ENCODE measurements at places on chromosomes 3 and 15. TPM values are rescaled to one million over a fixed set of nuclear protein-coding genes. Genes with fewer than 3 reads are reported as not detected.

DNA sequence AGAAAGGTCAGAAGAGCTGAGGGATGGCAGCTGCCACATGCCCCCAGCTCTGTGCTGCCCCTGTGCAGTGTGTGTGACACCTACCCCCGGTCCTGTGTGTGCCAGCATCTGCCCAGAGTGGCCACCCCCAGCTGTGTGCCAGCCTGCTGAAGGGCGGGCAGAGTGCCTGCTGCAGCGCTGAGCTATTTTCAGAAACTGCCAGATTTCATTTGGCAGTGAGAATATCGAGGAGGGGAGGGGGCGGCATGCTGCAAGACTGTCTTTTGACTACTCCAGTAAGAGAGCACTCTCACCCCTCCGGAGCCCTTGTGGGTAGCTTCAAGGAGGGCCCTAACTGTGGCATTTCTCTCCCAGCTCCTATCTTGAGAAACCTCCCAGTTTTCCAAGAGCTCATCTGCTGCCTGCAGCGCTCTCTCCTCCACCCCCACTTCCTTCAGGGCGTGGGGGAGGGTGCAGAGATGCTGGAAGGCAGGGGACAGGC lies 25.2 kb upstream of the DOCK3 start:
- DNase-seq, result no peak
- no peaks in the 10 kb centered on the region for H3K4me1 ChIP-seq
- no peaks in the 10 kb centered on the region for H3K27me3 ChIP-seq

GRCh38 chr3:31132132-31132769 lies 237.8 kb upstream of the GADL1 start:
- no peaks in the 10 kb centered on the region for H3K36me3 ChIP-seq
- DNase-seq, result peak; percentile 76
- no peak overlapping the region for H3K27ac ChIP-seq
- no peak overlapping the region for H3K4me3 ChIP-seq

- DNase-seq, result peak; percentile 86
- H3K27me3 ChIP-seq, result no peaks in the 10 kb centered on the region
Measured at GRCh38 chr3:46406788-46407611, at the start of the genes CCR5AS and CCRL2. Gene CCR5AS (minus strand): TSS chr3:46407066. Gene CCRL2 (plus strand): TSS chr3:46407259. CDS start chr3:46408080, 821 bp downstream.

GRCh38 chr3:171776411-171776810 lies 33.9 kb downstream of the PLD1 start:
- peaks cover 22% of the 10 kb centered on the region for H3K4me1 ChIP-seq
- no peak overlapping the region for H3K4me3 ChIP-seq
- DNase-seq, result no peak
- H3K36me3 ChIP-seq, result no peaks in the 10 kb centered on the region

DNA sequence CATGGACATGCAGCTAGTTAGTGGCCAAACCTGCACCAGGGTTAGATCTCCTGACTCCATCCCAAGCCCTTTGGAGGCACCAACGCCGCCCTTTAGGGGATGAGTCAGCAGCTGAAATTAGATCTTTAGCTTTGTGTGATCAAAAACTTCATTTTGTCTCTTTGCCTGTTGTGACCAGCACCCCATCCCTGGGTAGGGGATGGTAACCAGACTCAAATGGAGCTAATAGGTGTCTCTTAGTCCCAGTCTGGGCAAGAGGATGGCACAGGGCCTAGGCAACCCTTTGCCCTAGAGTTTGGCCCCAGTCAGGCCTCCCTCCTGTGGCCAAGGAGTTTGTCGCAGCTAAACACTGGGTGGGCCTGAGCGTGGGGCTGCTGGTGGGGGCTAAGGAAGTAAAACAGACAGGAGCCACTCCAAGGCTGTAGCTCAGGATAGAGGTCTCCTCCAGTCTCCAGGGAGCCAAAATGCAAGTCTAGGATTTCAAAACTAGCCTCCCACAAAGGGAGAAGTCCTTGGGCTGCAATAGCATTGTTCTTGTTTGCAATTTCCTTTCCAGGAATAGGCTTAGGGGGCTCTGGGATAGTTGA lies 105.1 kb downstream of the CPN2 start:
- no peak overlapping the region for H3K27ac ChIP-seq
- no peaks in the 10 kb centered on the region for H3K4me1 ChIP-seq
- DNase-seq, result no peak
- no peaks in the 10 kb centered on the region for H3K27me3 ChIP-seq
- H3K36me3 ChIP-seq, result no peaks in the 10 kb centered on the region
- H3K4me3 ChIP-seq, result no peak overlapping the region

GRCh38 chr3:36562945-36563344 lies 182.6 kb downstream of the STAC start:
- no peaks in the 10 kb centered on the region for H3K27me3 ChIP-seq
- no peaks in the 10 kb centered on the region for H3K4me1 ChIP-seq
- H3K36me3 ChIP-seq, result no peaks in the 10 kb centered on the region
- no peak for DNase-seq

DNA sequence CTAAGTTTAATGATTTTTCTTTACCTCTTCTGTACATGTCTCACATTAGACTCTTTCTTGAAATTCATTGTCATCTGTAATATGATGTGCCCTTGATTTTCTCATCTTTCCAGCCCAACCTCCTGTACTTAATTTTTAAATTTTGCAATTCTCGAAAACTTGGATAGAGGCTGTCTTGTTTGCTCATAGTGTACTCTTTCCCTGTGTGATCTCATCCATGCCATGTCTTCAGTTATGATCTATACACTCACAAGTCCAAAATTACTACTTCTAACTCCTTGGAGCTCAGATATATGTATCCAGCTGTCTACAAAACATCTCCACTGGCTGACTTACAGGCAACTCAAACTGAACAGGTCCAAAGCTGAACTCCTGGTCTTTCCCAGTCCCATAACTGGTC lies 42.2 kb downstream of the CD200 start:
- DNase-seq, result no peak
- H3K27ac ChIP-seq, result no peak overlapping the region
- no peaks in the 10 kb centered on the region for H3K36me3 ChIP-seq
- peaks cover 47% of the 10 kb centered on the region for H3K27me3 ChIP-seq
- no peaks in the 10 kb centered on the region for H3K4me1 ChIP-seq

DNA sequence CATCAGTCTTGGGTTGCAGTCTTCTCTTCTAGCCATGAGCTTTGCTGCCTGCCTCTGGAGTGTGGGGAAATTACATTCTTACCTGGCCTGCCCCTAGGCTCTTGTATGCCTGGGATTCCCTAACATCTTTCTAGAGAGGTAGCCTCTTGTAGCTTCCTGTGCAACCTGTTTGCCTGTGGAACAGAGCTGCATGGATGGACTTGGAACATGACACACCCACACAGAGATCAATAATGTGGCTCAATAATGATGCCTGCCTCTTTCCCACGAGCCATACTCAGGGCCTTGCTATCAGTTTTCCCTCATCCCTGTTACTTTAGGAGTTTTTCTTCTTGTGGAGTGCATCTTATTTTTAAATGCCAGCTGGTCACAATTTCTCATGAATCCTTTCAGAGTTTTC lies 11.4 kb downstream of the CHCHD6 start:
- H3K36me3 ChIP-seq, result no peaks in the 10 kb centered on the region
- H3K4me1 ChIP-seq, result no peaks in the 10 kb centered on the region
- no peak overlapping the region for H3K27ac ChIP-seq

DNA sequence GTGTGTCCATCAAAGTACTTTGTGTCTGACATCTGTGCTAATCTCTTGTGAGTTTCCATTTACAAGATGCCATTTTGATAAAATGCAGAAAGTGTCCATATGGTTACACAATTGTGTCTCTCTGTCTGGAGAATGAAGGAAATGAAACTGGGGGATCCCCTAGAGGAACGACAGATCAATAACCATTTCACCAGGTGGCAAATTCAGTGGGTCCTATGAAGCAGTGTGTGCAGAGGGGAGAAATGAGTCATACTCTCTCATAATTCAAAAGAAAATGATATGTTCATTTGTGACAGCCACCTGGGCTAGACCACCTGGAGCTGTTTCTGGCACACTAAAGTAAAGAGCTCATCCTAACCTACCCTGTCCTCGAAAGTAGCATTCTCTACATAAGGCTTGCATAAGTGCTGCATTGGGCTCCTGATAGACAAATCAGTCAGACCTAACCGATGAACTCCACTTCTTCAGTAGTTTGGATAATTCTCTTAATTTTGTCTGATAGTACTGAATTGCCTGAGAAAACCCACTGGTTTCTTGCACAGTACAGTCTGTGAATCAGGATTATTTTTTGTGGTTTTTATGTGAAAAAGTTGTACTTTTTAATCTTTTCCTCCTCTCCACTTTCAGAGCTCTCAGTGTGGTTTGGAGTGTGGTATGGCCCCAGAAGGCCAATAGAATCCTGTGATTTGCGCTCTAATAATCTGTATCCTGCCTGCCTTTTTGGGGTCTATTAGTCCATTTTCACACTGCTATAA lies 10.3 kb upstream of the CD47 start:
- H3K36me3 ChIP-seq, result no peaks in the 10 kb centered on the region
- no peak overlapping the region for H3K27ac ChIP-seq
- DNase-seq, result no peak
- no peak overlapping the region for H3K4me3 ChIP-seq
- H3K27me3 ChIP-seq, result no peaks in the 10 kb centered on the region

- H3K36me3 ChIP-seq, result no peaks in the 10 kb centered on the region
- no peak for DNase-seq
- peaks cover 76% of the 10 kb centered on the region for H3K27me3 ChIP-seq
Measured at GRCh38 chr15:85889956-85890619, 95.4 kb upstream of the KLHL25 start.

GRCh38 chr3:126307591-126308393 lies 49.4 kb downstream of the KLF15 start:
- no peak overlapping the region for H3K4me3 ChIP-seq
- no peak for DNase-seq

GRCh38 chr3:37219266-37219665 lies 44.9 kb upstream of the LRRFIP2 start:
- H3K27me3 ChIP-seq, result no peaks in the 10 kb centered on the region
- H3K4me1 ChIP-seq, result peaks cover 30% of the 10 kb centered on the region
- H3K4me3 ChIP-seq, result no peak overlapping the region
- H3K27ac ChIP-seq, result no peak overlapping the region
- DNase-seq, result no peak
- no peaks in the 10 kb centered on the region for H3K36me3 ChIP-seq

- no peaks in the 10 kb centered on the region for H3K36me3 ChIP-seq
- peaks cover 31% of the 10 kb centered on the region for H3K27me3 ChIP-seq
- H3K4me1 ChIP-seq, result 0 out of 2 replicates have a peak, but pooled peaks cover 4% of the 10 kb centered on the region
- H3K4me3 ChIP-seq, result no peak overlapping the region
Measured at GRCh38 chr15:29364426-29365078, 94.9 kb upstream of the NSMCE3 start.

- H3K36me3 ChIP-seq, result peaks cover 20% of the 10 kb centered on the region
- no peak overlapping the region for H3K27ac ChIP-seq
- H3K4me1 ChIP-seq, result peaks cover 26% of the 10 kb centered on the region
- no peaks in the 10 kb centered on the region for H3K27me3 ChIP-seq
- H3K4me3 ChIP-seq, result no peak overlapping the region
Measured at GRCh38 chr3:196274585-196274984, 12.9 kb downstream of the PCYT1A start.

DNA sequence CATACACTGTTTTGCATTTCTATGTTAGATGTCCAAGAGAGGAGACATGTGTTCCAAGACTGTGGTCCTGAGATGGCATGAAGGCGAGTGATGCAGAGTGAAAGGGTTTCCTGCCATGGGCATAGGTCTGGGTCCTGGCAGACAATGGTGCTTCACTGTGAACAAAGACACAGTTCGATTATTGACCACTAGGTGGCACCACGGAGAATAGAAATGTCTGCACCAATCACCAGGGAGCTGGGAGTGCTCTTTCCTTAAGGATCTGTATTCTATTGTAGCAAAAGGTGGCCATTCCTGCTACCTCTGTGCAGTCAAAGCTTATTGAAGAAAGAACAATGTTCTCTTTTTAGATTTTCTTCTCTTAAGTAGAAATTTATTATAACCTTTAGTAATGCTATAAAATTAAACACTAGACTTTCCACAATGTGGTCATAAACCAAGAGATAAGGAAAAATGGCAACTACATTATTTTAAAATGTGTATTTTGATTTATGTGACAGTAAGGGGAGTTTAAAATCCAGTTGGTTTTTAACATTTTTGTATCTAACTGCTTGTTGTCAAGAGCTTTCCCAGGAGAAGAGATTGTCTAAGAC lies 88.7 kb downstream of the GABRG3 start:
- no peaks in the 10 kb centered on the region for H3K36me3 ChIP-seq
- no peak overlapping the region for H3K27ac ChIP-seq
- no peak overlapping the region for H3K4me3 ChIP-seq
- H3K27me3 ChIP-seq, result no peaks in the 10 kb centered on the region

ITIH3 gene
- not detected for total RNA-seq

PPARG gene
- 208 TPM for total RNA-seq

ADGRG7 gene
- total RNA-seq, result not detected

ADAMTS17 gene
- total RNA-seq, result 6.9 TPM

PLA2G4F gene
- 5.5 TPM for total RNA-seq

RPL32 gene
- 2,663 TPM for total RNA-seq

ZKSCAN7 gene
- not detected for total RNA-seq

CLDN18 gene
- total RNA-seq, result not detected

SPINK8 gene
- not detected for total RNA-seq

Measured in PC-3 (cell line).